Lower lobe of right lung (tissue), 2 donors: ENCODE measurements at places on chromosomes 6 and 20. TPM values are rescaled to one million over a fixed set of nuclear protein-coding genes. Genes with fewer than 3 reads are reported as not detected.

GRCh38 chr6:56230976-56231566, 16.3 kb downstream of the COL21A1 start:
- no peaks in the 10 kb centered on the region for H3K4me1 ChIP-seq
- no peak overlapping the region for H3K4me3 ChIP-seq
- no peak for DNase-seq
- no peaks in the 10 kb centered on the region for H3K36me3 ChIP-seq

The GSTA3 gene
- total RNA-seq = 2.1 TPM

DNA sequence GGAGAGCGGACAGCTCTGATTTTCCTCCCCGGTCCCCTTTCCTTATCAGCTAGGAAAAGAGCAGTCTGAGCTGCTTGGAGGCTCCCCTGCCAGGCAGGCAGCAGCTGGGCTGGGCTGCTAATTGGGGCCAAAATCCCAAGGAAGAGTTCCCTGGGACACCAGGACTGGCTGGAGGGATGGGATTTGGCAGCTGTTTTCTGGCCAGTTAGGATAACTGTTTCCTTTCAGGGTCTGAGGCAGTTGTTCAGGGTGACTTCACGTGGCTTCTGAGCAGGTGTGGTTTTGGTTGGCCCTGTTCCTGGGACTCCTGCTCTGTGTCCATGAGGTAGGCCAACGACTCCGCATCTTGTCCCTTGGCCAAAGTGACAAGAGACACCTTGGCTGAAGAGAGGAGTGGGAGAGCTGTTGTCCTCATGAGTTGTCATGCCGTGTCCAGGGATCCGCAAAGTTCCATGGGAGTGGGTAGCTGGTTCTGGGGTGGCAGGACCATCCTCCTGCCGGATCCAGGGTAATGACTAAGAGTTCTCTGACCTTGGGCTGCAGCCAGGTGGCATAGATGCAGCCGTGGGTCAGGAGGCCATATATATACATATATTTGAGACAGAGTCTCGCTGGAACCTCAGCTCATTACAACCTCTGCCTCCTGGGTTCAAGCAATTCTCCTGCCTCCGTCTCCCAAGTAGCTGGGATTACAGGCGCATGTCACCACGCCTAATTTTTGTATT, 21.2 kb downstream of the MRPS18A start:
- no peak overlapping the region for H3K4me3 ChIP-seq
- H3K27ac ChIP-seq = no peak overlapping the region
- peaks cover 12% of the 10 kb centered on the region for H3K36me3 ChIP-seq
- no peak for DNase-seq

The C4B gene
- 162 TPM for total RNA-seq

The FAM110A gene
- 21.4 TPM for total RNA-seq

DNA sequence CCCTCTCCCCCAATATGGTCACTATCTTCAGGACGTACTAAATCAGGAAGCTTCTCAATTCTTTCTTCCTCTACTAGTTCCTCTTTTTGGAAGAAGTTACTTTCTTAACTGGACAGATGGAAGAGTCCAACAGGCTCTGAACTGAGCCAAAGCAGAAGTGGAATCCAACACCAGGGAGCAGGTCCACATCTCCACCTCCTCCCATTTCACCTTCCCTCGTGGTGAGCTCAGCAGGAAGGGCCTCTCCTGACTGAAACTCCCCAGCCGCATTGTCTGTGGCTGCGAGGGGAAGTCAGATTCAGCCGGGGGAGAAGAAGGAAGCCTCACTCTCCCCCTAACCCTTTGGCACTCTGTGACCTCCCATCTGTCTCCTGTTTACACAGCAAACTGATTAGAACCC, 63.8 kb upstream of the UST start:
- DNase-seq = no peak
- no peak overlapping the region for H3K27ac ChIP-seq
- H3K4me3 ChIP-seq = no peak overlapping the region

DNA sequence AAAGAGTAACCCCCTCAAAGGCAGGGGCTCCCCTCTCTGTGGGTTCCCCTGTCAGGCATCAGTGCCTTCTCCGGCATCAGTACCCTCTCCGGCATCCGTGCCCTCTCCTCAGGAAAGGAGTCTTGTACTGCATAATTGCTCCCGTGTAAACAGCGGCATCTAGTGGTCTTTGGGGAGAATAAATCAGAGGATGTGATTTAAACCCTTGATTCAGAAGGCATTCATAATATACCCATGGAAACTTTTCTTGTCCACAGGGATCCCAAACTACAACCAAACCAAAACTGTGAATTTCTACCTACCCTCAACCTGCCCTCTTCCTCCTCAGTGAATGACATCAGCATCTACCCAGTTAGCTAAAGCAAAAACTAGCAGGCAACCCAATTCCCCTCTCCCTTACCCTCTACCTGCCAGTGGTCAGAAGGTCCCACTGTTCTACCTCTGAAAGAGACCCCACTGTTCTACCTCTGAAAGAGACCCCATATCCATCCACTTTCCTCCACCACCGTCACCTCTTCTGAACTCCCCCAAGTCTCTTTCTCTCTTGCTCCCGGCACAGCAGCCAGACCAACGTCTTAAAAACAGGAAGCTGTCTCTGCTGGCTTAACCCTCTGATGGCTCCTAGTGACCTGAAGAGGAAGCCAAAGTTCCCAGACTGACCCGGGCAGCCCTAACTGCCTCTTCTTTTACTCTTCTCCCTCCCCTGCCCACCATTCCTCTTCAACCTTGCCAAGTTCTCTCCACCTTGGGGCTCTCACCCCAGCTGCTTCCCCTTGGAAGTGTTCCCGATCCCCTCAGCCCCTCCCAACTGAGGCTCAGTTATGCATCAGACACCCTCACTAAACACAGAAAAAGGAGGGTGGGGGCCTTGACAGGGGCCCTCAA, 27.2 kb downstream of the UBE2V1 start:
- peaks cover 38% of the 10 kb centered on the region for H3K4me1 ChIP-seq
- peak overlapping the region; percentile 78 for H3K27ac ChIP-seq
- no peaks in the 10 kb centered on the region for H3K27me3 ChIP-seq
- peak overlapping the region; percentile 46 for H3K4me3 ChIP-seq

GRCh38 chr6:28383235-28384142, 16.1 kb downstream of the ZSCAN12 start:
- no peaks in the 10 kb centered on the region for H3K27me3 ChIP-seq
- peak; percentile 92 for DNase-seq

The ADGRF5 gene
- total RNA-seq = 238 TPM

DNA sequence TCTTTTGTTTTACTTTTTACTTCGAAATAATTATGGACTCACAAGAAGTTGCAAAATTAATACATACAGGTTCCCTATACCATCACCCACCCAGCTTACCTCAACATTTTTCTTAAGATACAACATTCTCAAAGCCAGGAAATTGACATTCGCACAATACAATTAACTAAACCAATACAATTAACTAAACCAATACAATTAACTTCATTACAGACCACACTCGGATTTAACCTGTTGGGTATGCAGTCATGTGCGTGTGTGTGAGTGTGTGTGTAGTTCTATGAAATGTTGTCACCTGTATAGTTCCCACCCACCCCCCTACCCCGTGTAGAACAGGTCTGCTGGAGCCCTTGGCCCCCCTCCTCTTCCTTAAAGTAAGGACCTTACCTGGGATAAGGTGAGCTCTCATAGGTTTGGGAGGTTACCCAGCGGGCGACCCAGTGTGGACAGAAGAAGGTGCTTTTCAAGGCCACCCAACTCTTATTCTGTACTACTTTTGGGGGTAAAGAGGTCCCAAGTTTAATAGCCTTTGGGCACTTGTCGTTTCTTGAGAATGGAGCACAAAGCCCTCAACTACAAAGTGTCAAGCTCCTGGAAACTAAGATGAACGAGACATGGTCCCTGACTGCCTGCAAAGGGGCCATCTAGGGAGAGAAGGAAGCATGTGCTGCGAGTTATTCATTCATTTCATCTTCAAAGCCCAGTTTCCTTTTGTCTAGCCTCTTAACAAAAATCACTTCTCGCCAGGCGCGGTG, 544 bp upstream of the STK38 start:
- peaks cover 39% of the 10 kb centered on the region for H3K4me1 ChIP-seq
- H3K27me3 ChIP-seq = no peaks in the 10 kb centered on the region
- H3K4me3 ChIP-seq = peak overlapping the region; percentile 94

- H3K36me3 ChIP-seq = no peaks in the 10 kb centered on the region
- no peak overlapping the region for H3K4me3 ChIP-seq
- H3K27ac ChIP-seq = no peak overlapping the region
- H3K4me1 ChIP-seq = no peaks in the 10 kb centered on the region
- H3K27me3 ChIP-seq = no peaks in the 10 kb centered on the region
Observed at GRCh38 chr6:124854338-124854922, 107.8 kb upstream of the RNF217 start.

GRCh38 chr6:41200901-41201763, at the start of gene TREML2:
Gene TREML2, minus strand, starts transcription at chr6:41201149. Its CDS starts 141 bp downstream, at chr6:41201008.
- no peaks in the 10 kb centered on the region for H3K27me3 ChIP-seq
- H3K36me3 ChIP-seq = no peaks in the 10 kb centered on the region
- H3K4me3 ChIP-seq = no peak within 1 kb of the TSS
- peak within 1 kb of the TSS; percentile 80 for H3K27ac ChIP-seq
- peak; percentile 55 for DNase-seq

The C6orf52 gene
- total RNA-seq = 1.3 TPM

DNA sequence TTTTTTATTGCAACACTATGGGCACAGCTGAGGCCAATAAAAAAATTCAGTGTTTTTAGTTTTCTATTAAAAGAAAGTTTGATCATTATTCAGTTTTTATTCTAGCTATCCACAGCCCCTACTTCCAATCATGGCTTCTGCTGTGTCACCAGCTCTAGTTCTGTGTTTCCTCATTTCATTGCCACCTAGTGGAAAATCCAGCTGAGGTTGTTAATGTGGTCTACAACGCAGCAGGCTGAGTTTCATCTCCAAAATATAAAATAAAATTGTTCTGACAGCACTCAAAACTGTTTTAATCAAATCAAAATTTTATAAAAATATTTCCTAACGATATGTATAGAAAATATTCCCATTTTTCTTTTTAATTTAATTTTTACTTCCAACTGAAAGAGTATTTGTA, 13.6 kb downstream of the COL9A1 start:
- no peak overlapping the region for H3K4me3 ChIP-seq
- no peak overlapping the region for H3K27ac ChIP-seq
- DNase-seq = no peak
- H3K27me3 ChIP-seq = peaks cover 7% of the 10 kb centered on the region

GRCh38 chr6:156617941-156618340, 159.2 kb upstream of the ARID1B start:
- no peak for DNase-seq
- H3K27ac ChIP-seq = no peak overlapping the region
- H3K27me3 ChIP-seq = no peaks in the 10 kb centered on the region
- peaks cover 13% of the 10 kb centered on the region for H3K4me1 ChIP-seq
- no peaks in the 10 kb centered on the region for H3K36me3 ChIP-seq

DNA sequence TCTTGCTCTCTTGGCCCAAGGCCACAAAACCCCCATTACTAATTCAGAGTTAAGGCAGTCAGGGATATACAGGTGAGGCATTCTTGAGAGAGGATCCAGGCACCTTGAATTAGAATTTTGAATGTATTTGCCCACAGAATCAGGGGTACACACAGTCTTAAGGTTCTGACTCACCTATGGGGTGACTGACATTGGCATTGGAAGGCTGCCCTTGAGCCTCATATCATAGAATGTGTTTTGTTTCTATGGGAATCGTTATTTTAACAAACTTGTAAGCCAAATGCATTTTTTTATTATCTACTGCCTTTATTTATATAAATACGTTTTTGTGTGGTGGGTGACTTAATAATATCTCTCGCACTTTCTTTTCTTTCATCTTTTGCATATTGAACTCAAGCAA, 218.6 kb upstream of the CITED2 start:
- no peaks in the 10 kb centered on the region for H3K27me3 ChIP-seq
- no peak overlapping the region for H3K27ac ChIP-seq
- H3K36me3 ChIP-seq = no peaks in the 10 kb centered on the region

The MEP1A gene
- total RNA-seq = 0.41 TPM

DNA sequence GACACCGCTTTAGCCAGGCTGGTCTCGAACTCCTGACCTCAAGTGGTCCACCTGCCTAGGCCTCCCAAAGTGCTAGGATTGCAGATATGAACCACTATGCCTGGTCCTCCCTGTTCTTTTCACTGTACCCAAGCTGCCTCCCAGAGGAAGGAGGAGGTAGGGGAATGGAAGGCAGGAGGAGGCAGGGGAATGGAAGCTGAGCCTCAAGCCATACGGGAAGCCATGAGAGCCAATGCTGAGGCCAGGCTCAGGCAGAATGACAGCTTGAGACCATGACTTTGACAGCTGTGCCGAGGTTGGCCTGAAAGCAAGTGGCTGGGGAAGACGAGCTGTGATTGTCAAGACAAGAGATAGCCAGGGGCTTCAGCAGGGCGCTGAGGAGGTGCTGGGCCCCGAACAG, 13.6 kb upstream of the ZNF335 start:
- H3K4me3 ChIP-seq = no peak overlapping the region
- H3K27me3 ChIP-seq = peaks cover 6% of the 10 kb centered on the region
- H3K4me1 ChIP-seq = no peaks in the 10 kb centered on the region
- H3K36me3 ChIP-seq = no peaks in the 10 kb centered on the region

GRCh38 chr6:15906420-15907016, 222.4 kb upstream of the MYLIP start:
- H3K4me3 ChIP-seq = no peak overlapping the region
- H3K27ac ChIP-seq = no peak overlapping the region
- H3K4me1 ChIP-seq = no peaks in the 10 kb centered on the region
- H3K27me3 ChIP-seq = no peaks in the 10 kb centered on the region
- no peaks in the 10 kb centered on the region for H3K36me3 ChIP-seq
- DNase-seq = no peak

The TMEM200A gene
- total RNA-seq = 4.3 TPM

DNA sequence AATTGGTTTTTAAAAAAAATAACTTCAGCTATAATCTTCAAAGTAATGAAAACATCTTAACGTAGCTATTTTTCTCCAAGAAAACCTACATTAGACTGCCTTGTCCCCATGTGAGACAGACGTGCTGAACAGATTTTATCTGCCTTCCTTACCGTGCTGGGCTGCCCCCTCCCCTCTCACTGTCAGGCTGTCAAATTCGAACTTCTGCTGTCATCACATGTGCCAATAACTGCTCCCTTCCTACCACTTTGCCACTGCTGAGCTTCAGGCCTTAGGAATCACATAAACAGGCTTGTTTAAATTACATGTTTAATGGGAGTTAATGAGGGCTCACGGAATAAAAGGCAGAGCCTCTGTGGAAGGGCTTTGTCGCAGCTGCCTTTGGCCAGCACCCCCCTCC, 77.0 kb upstream of the NHSL1 start:
- H3K27ac ChIP-seq = no peak overlapping the region
- H3K4me1 ChIP-seq = peaks cover 10% of the 10 kb centered on the region
- no peaks in the 10 kb centered on the region for H3K36me3 ChIP-seq
- DNase-seq = no peak

GRCh38 chr6:137571854-137572253, 77.7 kb upstream of the OLIG3 start:
- H3K27me3 ChIP-seq = no peaks in the 10 kb centered on the region
- no peaks in the 10 kb centered on the region for H3K36me3 ChIP-seq
- no peaks in the 10 kb centered on the region for H3K4me1 ChIP-seq
- no peak for DNase-seq
- no peak overlapping the region for H3K27ac ChIP-seq

GRCh38 chr20:9130521-9130920, 61.6 kb downstream of the PLCB4 start:
- no peaks in the 10 kb centered on the region for H3K36me3 ChIP-seq
- no peak overlapping the region for H3K27ac ChIP-seq
- no peak for DNase-seq
